ENCODE measurements at places on chromosomes 13 and 19.

GRCh38 chr19:51466723-51467122, 8.5 kb upstream of the SIGLEC8 start:
- no peak for DNase-seq

GRCh38 chr19:46271481-46272197, 25.2 kb upstream of the HIF3A start:
- no peak for DNase-seq

GRCh38 chr13:43389983-43390382, 366.6 kb downstream of the DNAJC15 start:
- DNase-seq = no peak

GRCh38 chr13:60753641-60754040, 356.6 kb downstream of the TDRD3 start:
- no peak for DNase-seq

- DNase-seq = no peak
Measured at GRCh38 chr13:104436555-104436954, 1370.3 kb upstream of the SLC10A2 start.

DNA sequence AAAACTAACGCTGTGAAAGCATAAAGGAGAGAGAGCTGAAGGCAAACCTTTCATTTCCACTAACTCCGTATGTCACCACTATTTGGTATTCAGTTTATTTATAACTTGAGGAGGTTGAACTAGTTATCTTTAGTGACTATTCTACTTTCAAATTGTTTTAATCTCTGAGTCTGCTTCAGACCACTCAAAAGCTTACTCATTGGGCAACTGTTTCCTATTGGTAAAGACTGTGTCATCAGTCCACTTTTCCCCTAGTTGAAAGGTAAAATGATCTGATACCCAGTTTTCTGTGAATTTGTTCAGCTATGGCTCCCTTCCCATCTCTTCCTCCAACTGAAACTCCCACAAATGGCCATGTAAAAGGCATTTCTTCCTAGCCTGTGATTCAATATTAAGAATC, 39.1 kb downstream of the TEX26 start:
- DNase-seq = no peak

- DNase-seq = no peak
Measured at GRCh38 chr13:101190337-101190736, 226.0 kb downstream of the NALCN start.

DNA sequence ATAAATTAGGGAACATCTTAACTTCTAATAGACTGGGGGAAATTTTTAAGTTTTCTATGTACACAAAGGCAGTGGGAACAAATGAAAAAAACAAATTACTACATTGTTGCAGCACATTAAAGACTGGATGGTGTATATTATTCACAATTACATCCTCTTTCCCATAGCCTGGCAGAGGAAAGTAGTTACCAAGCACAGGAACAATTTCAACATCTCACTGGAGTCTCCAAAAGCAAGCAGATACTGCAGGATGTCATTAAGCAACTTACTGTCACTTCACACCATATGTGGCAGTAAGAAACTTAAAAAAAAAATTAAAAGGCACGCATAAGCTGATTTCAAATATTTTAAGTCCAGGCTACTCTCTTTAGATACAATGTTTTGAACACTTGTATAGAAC, 6.4 kb upstream of the EFNB2 start:
- DNase-seq = no peak

DNA sequence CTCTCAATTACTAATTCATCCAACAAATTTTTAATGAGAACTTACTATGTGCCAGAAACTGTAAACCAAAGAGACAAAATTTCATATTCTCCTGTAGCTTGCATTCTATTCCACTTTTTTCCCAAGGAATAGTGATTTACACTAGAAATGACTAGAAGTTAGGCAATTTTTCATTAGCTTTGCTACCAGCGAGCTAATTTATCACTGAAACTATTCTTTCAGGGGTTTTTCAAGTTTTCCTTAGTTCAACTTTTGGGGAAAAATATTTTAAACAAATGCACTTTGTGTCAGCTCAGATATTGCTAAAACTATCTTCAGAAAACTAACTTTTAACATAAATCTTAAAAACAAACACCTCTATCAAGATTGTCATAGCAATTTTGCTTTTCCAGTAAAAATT, 5.4 kb downstream of the TNFRSF19 start:
- DNase-seq = no peak

GRCh38 chr19:6238643-6239281, 41.0 kb downstream of the MLLT1 start:
- no peak for DNase-seq

DNA sequence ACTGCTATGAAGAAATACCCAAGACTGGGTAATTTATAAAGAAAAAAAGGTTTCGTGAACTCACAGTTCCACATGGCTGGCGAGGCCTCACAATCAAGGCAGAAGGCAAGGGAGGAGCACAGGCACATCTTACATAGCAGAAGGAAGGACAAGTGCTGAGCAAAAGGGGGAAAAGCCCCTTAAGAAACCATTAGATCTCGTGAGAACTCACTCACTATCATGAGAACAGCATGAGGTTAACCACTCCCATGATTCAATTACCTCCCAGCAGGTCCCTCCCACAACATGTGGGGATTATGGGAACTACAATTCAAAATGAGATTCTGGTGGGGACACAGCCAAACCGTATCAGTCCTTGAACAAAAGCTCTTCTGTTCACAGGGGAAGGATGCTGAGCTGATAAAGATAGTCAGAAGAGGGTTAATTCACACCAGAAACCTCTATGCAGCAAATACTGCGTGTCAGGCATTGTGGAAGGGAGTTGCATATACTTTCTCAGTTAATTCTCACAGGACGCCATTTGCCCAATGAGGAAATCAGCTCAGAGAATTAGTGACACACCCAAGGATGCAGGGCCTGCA, 246.2 kb downstream of the FOXO1 start:
- no peak for DNase-seq

- no peak for DNase-seq
Measured at GRCh38 chr19:5954293-5954692, 23.6 kb downstream of the RANBP3 start.

GRCh38 chr19:35911173-35911572, 3.1 kb upstream of the TYROBP start:
- no peak for DNase-seq

DNA sequence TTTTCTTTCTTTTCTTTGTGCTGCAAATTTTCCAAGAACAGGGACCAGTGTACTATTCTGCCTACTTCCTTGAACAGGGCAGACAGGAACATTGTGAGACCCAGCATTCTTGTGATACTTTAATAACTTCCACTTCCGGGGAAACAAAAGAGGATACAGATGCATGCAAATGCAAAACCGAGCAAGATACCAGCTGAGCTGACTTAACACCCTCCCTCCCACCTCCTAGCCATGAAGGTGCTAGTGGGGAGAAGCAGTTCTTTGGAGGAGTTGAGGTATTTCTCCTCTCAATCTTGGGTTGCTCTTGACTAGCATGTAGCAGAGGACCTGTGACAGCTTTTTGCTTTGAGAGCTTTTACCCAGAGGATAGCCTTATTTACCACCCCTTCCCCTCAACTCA, 111.2 kb downstream of the KLF5 start:
- no peak for DNase-seq

DNA sequence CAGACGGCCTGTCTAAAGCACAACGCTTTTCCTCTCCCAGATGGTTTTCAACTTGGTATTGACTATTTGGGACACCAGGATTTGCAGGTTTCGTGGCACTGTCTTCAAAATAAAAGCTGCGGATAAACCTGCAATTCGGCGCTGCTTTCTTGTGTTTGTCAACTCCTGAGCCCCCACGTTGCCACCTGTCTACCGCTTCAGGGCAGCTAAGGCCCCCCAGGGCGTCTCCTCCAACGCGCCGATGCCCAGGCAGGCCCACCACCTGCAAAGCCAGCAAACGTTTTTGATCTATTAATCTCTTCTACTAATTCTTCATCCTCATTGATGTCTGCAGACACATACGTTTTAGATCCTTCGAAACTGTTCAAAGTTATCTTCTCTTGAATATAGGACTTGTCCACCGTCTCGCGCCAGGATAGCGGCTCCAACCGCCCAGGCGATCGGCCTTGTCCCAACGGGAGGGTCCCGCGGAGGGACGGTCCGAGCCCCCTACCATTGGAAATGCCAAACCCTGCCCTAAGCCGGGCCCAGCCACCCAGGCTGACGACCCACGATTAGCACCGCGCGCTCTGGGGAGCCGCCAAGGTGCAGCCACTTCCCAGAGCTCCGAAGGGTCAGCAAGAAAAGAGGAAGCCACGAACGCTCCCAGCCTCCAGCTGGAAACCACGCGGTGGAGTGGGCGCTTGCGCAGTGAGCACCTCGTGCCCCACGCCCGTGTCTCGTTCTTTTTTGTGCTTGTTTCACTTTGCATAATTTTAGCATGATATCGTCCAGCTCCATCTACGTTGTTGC, 23.4 kb upstream of the VN1R4 start:
- DNase-seq = no peak

DNA sequence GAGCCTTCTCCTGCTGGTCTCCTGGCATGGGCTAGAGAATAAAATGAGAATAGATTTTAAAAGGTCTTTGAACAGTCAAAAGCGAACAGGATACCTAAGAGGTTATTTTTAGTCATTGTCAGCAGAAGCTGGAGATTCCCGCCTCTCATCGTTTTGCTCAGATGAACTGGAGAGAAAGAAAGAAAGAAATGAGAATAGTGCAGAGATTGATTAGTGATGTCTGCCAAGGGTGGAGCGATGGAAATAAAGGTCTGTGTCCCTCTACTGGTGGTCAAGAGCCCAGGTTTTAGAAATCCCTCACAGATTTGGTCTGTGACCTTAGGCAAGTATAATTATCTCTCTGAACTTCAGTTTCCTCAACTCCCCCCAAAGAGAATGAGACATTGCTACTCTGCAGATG, 5.3 kb downstream of the NCAN start:
- DNase-seq = no peak

DNA sequence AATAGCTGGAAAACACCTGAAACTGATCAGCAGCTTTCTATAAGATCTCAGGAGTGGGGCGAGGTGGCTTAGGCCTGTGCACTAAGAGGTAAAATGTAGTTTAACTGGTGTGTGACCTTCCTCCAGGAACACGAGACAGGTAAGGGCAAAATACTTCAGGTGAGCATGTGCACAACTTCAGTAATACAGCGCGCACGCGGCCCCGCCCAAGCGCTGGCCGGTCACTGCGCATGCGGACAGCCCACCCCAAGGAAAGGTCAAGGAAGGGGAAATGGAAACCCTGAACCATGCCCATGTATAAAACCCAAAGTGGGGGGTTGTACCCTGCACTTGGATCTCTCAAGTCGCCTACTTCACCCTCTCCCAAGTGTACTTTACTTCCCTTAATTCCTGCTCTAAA, 49.4 kb upstream of the ARHGEF7 start:
- DNase-seq = no peak

- peak; percentile 27 for DNase-seq
Measured at GRCh38 chr13:40666045-40666932, at the start of gene FOXO1. Gene FOXO1, minus strand, starts transcription at chr13:40666641. Its CDS starts 429 bp downstream, at chr13:40666212.

DNA sequence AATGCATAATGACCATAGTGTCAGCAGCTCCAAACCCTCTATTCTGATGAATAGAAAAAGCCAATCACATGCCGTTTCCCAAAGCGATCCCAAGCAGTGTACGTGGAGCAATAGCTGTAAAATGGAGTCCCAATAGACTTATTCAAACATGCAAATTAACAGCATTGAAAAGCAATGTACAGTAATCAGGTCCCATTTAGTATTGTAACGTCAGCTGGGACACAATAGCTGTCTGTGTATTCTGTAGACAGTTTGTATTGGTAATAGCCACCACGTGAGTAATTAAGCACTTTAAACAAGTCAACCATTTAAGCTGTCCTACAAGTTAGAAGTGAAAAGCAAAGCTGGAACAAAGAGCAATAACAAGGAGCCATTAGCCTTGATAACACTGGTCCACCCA, 698.2 kb downstream of the PCDH17 start:
- no peak for DNase-seq

- DNase-seq = no peak
Measured at GRCh38 chr13:99859178-99860177, 112.1 kb downstream of the ZIC5 start.

DNA sequence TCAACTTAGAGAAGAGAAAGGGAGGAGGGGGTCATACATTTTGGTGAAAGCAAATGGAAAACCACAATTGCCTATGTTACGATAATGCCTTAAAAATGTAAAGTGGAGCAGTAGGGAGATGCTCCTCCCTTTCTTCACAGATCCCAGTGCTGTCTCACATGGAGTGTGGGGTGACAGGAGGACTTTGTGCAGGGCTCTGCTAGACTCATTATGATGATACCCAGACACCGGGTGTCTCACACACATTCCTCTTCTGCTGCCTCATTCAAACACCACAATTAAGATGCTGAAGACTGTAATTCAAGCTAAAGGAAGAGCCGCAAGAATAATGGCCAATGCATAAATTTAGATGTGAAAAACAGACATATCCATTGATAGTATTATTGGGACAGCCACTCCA, 150.6 kb downstream of the LHFPL6 start:
- no peak for DNase-seq

- no peak for DNase-seq
Measured at GRCh38 chr19:48738557-48739403, 1.6 kb downstream of the RASIP1 start.

- no peak for DNase-seq
Measured at GRCh38 chr19:55116859-55117662, at the start of gene PPP1R12C. Gene PPP1R12C, minus strand, starts transcription at chr19:55117637. Its CDS starts 94 bp downstream, at chr19:55117543.

GRCh38 chr19:19525611-19526380, 2.9 kb upstream of the YJEFN3 start:
- DNase-seq = no peak

DNA sequence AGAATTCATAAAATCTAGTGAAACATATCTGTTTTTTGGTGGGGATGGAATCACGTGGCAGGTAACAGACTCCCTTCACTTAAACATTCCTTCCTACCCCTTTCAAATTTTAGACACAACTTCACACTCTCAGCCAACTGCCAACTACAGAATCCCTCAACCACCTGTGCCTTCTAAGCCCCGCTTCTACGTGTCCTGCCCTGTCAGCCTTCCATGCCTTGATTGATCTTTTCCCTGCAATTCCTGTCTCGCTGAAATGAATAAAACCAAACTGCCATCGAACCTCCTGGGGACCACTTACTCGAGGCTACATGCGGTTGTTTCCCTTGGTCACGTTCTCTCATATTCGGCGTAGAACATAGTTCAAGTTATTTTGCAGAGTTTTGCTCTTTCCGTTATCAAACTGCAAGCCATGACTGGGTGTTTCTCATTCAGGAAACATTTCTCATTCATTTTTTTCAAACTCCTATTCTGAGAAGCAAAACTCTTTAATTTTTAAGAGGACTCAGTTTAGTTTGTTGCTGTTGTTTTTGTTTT, 1.1 kb downstream of the ZNF625 start:
- no peak for DNase-seq

- no peak for DNase-seq
Measured at GRCh38 chr13:36430247-36431203, 1.8 kb upstream of the CCNA1 start.

- DNase-seq = no peak
Measured at GRCh38 chr19:51810223-51810622, 15.3 kb downstream of the FPR3 start.

GRCh38 chr13:104015646-104016396, 949.6 kb upstream of the SLC10A2 start:
- DNase-seq = peak; percentile 44

DNA sequence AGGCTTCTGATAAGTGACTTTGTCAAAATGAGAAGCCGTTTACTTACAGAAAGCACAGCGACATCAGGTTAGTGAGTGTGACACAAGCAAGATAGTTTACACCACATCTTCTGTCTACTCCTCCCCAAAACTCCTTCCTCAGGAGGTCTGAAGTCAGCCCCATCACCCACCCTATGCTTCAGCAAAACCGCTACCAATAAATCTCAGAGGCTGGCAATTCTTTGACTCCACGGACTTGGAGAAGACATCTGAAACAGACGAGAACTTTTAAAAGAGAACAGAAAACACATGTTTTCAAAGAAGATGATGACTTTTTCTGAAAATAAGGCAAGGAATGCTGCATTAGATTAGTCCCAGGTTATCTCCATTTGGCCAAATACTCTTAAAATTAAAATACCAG, 261.1 kb downstream of the TBC1D4 start:
- no peak for DNase-seq
